HepG2 (cell line): ENCODE measurements at places on chromosomes 7 and 10. TPM values are rescaled to one million over a fixed set of nuclear protein-coding genes. Genes with fewer than 3 reads are reported as not detected.

DNA sequence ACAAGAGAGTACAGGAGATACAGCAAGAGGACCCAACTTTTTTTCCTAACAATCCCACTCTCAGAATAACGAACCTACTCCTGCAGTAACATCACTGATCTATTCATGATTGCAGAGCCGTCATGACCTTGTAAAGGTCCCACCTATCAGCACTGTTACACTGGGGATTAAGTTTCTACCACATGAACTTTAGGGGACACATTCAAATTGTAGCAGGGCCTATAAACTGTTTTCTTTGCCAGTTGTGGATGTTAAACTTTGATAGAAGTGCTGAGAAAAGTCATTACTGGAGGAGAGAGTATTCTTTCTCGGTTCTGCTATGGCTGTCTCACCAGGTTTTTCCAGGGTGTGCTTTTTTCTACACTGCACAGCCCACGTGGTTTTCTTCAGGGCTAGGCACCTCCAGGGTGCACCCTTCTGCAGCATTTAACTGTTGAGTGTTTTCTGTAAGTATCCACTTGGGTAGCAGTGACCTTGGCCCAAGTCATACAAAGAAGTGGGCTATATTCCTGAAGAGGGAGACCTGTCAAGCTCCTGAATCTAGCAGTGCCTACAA, 131.6 kb upstream of the AHR start:
- no peaks in the 10 kb centered on the region for H3K36me3 ChIP-seq
- 0 out of 2 replicates have a peak, but pooled peaks cover 7% of the 10 kb centered on the region for H3K4me1 ChIP-seq
- no peak overlapping the region for H3K4me3 ChIP-seq
- H3K27ac ChIP-seq, result no peak overlapping the region

- H3K36me3 ChIP-seq, result peaks cover 6% of the 10 kb centered on the region
- no peaks in the 10 kb centered on the region for H3K27me3 ChIP-seq
- peaks cover 28% of the 10 kb centered on the region for H3K4me1 ChIP-seq
- no peak overlapping the region for H3K4me3 ChIP-seq
Observed at GRCh38 chr10:125802131-125802530, 20.9 kb downstream of the UROS start.

DNA sequence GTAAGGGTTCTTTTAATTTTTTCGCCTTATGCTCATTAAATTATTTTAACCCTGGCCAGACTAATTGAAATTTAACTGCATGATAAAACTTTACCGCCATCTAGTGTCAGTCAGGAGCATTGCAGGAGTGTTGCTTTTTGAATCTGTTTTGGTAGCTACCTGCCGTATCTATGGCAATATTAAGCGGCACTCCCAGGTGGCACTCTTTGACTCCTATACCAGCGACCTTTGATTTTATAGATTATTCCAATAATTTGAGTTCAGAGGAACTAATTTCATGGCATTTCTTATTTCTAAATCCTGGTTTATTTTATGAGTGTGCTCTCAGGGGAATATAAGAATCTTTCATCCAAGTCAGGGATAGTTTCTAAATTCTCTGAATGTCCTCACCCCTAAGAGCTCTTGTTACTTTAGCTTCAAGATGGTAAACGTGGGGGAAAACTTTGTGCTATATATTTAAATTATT, 198.9 kb downstream of the REEP3 start:
- no peak overlapping the region for H3K4me3 ChIP-seq
- peak; percentile 48 for DNase-seq
- no peaks in the 10 kb centered on the region; the same call in 1 of the 2 replicates for H3K27me3 ChIP-seq

GRCh38 chr10:94402204-94402842, at the start of gene TBC1D12:
Gene TBC1D12, plus strand, starts transcription at chr10:94402541. Its CDS starts 73 bp downstream, at chr10:94402614.
- no peaks in the 10 kb centered on the region for H3K36me3 ChIP-seq
- peak; percentile 93 for DNase-seq
- H3K4me3 ChIP-seq, result peak within 1 kb of the TSS; percentile 97
- H3K27me3 ChIP-seq, result no peaks in the 10 kb centered on the region
- peak within 1 kb of the TSS; percentile 92 for H3K27ac ChIP-seq

STEAP2 gene
- 3.5 and 4.3 TPM in 2 replicates for total RNA-seq

- no peak overlapping the region for H3K27ac ChIP-seq
- DNase-seq, result no peak
- H3K27me3 ChIP-seq, result no peaks in the 10 kb centered on the region
- H3K4me3 ChIP-seq, result no peak overlapping the region
- peaks cover 14% of the 10 kb centered on the region; the same call in 2 of the 3 replicates for H3K36me3 ChIP-seq
Observed at GRCh38 chr10:77861366-77861765, 65.2 kb downstream of the DLG5 start.

GRCh38 chr7:87404674-87405073, 59.2 kb downstream of the CROT start:
- no peaks in the 10 kb centered on the region for H3K27me3 ChIP-seq
- H3K27ac ChIP-seq, result no peak overlapping the region
- H3K36me3 ChIP-seq, result 0 out of 2 replicates have a peak, but pooled peaks cover 2% of the 10 kb centered on the region
- H3K4me1 ChIP-seq, result no peaks in the 10 kb centered on the region; the same call in 1 of the 2 replicates

DNA sequence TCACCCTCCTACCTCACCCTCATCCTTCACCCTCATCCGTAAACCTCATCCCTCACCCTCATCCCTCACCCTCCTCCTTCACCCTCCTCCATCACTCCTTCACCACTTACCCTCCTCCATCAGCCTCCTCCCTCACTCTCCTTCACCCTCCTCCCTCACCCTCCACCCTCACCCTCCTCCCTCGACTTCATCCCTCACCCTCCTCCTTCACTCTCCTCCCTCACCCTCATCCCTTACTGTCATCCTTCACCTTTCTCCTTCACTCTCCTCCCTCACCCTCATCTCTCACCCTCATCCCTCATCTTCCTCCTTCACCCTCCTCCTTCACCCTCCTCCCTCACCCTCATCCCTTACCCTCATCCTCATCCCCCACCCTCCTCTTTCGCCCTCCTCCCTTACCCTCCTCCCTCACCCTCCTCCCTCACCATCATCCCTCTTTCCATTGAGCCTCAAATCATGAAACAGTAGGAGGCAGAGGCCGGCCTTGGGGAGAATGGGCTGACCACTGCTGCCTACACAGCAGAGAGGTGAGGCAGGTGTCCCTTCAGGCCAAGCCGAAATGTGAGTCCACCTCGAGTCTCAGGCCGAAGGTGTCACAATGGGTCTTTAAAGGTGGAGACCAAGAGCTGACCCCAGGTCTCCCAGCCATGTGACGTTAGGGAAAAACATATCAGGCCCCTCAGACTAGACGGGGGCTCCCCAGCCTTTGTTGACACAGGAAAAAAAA, 53.0 kb downstream of the PDGFA start:
- H3K27ac ChIP-seq, result no peak overlapping the region
- no peaks in the 10 kb centered on the region for H3K27me3 ChIP-seq
- no peak overlapping the region for H3K4me3 ChIP-seq
- no peak for DNase-seq
- no peaks in the 10 kb centered on the region for H3K36me3 ChIP-seq

HYAL4 gene
- not detected in 2 replicates for total RNA-seq

- no peak overlapping the region for H3K27ac ChIP-seq
- no peaks in the 10 kb centered on the region for H3K4me1 ChIP-seq
- no peak for DNase-seq
- no peak overlapping the region for H3K4me3 ChIP-seq
- no peaks in the 10 kb centered on the region for H3K36me3 ChIP-seq
- peaks cover 3% of the 10 kb centered on the region; the same call in 1 of the 2 replicates for H3K27me3 ChIP-seq
Observed at GRCh38 chr7:1691096-1691495, 21.0 kb downstream of the ELFN1 start.

PTPRZ1 gene
- total RNA-seq, result not detected in 2 replicates

DNA sequence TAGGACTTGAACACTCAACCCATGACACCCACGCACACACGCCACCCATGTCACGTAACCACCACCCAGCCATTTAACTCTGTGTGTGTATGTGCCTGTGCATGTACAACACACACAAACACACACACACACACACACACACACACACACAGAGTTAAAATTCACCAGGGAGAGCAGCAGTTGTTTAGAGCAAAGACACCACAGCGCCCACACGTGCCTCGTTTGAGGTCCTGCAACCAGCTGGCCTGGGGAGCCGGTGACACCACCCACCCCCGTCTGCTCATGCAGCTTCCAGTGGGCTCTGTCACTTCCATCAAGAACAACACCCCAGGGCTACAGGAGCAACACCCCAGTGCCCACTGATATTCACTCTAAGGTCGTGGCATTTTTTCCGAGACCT, 97.4 kb downstream of the ELFN1 start:
- peak; percentile 35 for DNase-seq
- H3K4me1 ChIP-seq, result peaks cover 22% of the 10 kb centered on the region
- H3K27ac ChIP-seq, result no peak overlapping the region
- H3K36me3 ChIP-seq, result no peaks in the 10 kb centered on the region

DNA sequence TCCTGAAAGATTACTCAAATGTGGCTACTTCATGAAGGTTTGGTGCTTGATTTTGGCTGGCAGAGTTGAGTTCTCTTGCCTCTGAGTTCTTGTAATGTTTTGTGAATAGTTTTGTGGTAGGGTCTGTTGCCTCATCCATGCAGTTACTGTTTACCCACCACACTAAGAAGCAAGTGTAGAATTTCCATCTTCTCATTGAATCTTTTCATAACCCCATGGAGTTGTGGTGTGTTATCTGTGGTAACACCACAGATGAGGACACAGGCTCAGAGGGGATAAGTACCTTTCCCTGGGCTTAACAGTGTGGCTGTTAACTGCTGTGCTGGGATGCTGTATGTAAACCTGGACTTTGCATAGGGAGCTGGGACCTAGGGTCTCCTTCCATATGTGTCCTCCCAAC, 186.3 kb downstream of the CAMK1D start:
- no peak overlapping the region for H3K27ac ChIP-seq
- H3K4me3 ChIP-seq, result no peak overlapping the region
- no peak for DNase-seq
- H3K27me3 ChIP-seq, result no peaks in the 10 kb centered on the region
- H3K36me3 ChIP-seq, result no peaks in the 10 kb centered on the region
- no peaks in the 10 kb centered on the region for H3K4me1 ChIP-seq

GRCh38 chr10:75432176-75432575, 752 bp downstream of the LRMDA start:
- H3K27ac ChIP-seq, result peak overlapping the region; percentile 92
- H3K27me3 ChIP-seq, result no peaks in the 10 kb centered on the region
- peak; percentile 43 for DNase-seq
- peak overlapping the region; percentile 77 for H3K4me3 ChIP-seq
- H3K36me3 ChIP-seq, result no peaks in the 10 kb centered on the region
- H3K4me1 ChIP-seq, result peaks cover 87% of the 10 kb centered on the region

TRIM50 gene
- 21.1 and 24.5 TPM in 2 replicates for total RNA-seq

GRCh38 chr10:127310430-127310829, 114.0 kb upstream of the INSYN2A start:
- H3K4me3 ChIP-seq, result no peak overlapping the region
- H3K27ac ChIP-seq, result no peak overlapping the region
- H3K4me1 ChIP-seq, result no peaks in the 10 kb centered on the region
- no peaks in the 10 kb centered on the region for H3K27me3 ChIP-seq

DNA sequence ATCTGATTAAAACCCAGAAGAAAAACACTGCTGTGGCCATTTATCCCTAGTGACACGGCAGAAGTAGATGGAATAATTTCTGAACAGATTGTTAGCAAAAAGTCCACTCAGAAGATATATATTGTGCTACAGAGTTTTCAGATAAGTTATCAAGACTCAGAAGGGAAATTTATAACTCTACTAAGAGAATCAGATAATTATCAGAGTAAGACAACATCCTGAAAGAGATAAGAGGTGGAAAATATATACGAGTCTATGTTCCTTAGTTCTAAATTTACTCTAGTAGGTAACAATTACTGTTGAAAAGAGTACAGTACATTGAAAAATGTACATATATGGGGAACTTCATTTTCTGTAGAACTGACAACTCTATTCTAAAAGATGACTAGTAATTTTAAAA, 176.7 kb downstream of the GNAI1 start:
- no peaks in the 10 kb centered on the region for H3K27me3 ChIP-seq
- no peak overlapping the region for H3K4me3 ChIP-seq
- no peak overlapping the region for H3K27ac ChIP-seq
- no peaks in the 10 kb centered on the region for H3K36me3 ChIP-seq

DNA sequence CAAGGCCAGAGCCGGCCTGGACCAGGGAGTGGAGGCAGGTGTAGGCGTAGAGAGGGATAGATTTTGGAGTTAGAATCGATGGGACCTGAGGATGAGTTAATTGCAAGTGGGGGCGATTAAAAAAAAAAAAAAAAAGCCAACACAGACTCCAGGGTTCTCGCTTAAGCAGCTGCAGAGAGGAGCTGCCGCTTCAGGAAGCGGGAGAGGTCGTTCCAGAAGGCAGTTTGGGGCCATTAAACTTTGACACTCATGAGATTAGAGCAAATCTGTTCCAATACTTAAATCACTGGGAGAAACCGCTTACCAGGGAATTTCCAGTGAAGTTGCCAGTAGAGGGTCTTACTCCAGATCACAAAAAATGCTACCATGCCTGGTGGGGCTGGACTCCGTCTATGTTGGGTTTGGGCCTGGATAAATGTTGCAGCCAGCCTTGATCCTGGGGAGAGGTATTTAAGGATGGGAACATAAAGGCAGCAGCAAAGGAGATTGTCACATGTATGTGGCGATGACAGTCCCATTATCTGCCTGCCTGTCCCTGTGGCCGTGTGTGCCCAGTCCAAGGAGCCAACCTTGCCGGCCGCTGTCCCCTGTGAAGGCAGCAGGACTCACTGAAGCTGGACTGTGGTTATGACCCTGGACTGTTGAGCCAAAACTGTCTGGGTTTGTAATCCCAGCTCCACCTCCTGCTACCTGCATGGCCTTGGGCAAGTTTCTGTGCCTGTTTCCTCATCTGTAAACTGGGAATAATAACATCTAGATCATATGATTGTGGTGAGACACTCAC, 23.9 kb upstream of the GRID1 start:
- H3K36me3 ChIP-seq, result no peaks in the 10 kb centered on the region
- H3K27me3 ChIP-seq, result peaks cover 38% of the 10 kb centered on the region; the same call in 2 of the 3 replicates
- peaks cover 12% of the 10 kb centered on the region for H3K4me1 ChIP-seq
- no peak overlapping the region for H3K4me3 ChIP-seq
- no peak overlapping the region for H3K27ac ChIP-seq
- no peak for DNase-seq

- H3K4me3 ChIP-seq, result peak within 1 kb of the TSS; percentile 74
- DNase-seq, result peak; percentile 38
- no peaks in the 10 kb centered on the region for H3K27me3 ChIP-seq
- H3K36me3 ChIP-seq, result no peaks in the 10 kb centered on the region; the same call in 2 of the 3 replicates
Observed at GRCh38 chr10:34815185-34816084, at the start of gene PARD3. Gene PARD3, minus strand, starts transcription at chr10:34815296. Its CDS starts 301 bp downstream, at chr10:34814995.

DNA sequence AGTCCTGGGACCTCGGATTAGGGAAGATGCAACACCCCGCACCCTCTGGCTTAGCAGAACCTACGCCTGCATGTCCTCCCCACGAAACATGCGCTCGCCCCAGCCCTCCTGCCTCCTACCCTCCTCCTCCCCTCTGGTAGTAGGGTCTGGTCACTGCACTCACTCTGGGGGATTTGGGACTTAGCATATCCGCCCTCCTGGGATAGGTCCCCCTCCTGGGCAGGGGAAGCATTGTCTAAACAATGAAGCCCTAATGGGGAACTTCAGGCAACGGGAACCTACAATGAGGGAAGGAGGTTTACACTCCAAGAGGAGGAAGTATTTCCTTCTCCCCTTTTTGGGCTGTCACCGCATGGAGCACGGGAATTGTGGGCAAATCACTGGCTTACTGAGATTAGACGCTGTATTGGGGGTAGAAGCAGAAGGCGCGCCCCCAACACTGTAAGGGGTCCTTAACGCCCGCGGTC, 892 bp downstream of the CRHR2 start:
- H3K27ac ChIP-seq, result no peak overlapping the region
- peaks cover 49% of the 10 kb centered on the region for H3K27me3 ChIP-seq
- no peak for DNase-seq
- no peaks in the 10 kb centered on the region for H3K36me3 ChIP-seq
- H3K4me3 ChIP-seq, result no peak overlapping the region

- H3K4me3 ChIP-seq, result no peak overlapping the region
- no peaks in the 10 kb centered on the region for H3K36me3 ChIP-seq
- no peaks in the 10 kb centered on the region for H3K27me3 ChIP-seq
- DNase-seq, result no peak
- H3K27ac ChIP-seq, result no peak overlapping the region
- peaks cover 7% of the 10 kb centered on the region; the same call in 1 of the 2 replicates for H3K4me1 ChIP-seq
Observed at GRCh38 chr7:117083648-117084047, 130.3 kb downstream of the ST7 start.
